ENCODE measurements at places on chromosomes 2 and 18.

GRCh38 chr2:191867507-191867847 is 20.6 kb upstream of the CAVIN2 start:
- DNase-seq, result no peak

GRCh38 chr2:241047253-241048010 is 49.0 kb downstream of the SNED1 start:
- DNase-seq, result no peak

- DNase-seq, result no peak
Observed at GRCh38 chr2:7467782-7468447, 550.7 kb downstream of the RNF144A start.

- DNase-seq, result no peak
Observed at GRCh38 chr2:238894226-238894949, 46.5 kb downstream of the TWIST2 start.

DNA sequence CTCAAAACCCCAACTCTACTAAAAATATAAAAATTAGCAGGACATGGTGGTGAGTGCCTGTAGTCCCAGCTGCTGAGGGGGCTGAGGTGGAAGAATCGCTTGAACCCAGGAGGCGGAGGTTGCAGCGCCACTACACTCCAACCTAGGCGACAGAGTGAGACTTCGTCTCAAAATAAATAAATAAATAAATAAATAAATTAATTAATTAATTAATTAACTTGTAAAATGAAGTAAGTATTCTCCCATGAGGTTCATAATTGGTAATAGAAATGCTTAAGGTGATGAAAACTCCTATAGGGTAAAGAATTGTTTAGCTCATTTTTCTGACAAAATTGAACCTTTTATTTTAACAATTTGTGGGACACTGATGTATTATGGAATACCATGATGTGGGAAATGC is 230.8 kb downstream of the TMEM182 start:
- no peak for DNase-seq

DNA sequence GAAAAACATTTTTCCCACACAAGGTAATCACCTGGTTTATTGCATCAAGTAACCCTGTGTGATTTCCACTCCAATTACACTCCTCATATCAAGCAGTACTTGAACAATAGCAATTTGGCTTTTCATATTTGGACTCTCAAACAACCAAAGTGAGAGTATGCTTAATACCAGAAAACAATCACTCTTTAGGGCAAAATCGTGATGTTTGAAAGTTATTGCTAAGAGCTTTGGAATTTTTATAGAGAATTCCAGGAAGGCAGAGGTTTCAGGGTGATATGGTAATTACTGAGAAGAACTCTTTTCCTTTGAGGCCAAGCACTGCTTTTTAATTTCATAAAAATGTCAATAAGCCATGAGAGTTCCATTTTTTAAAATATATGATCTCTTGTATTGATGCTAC is 779.5 kb upstream of the LRRTM1 start:
- no peak for DNase-seq

DNA sequence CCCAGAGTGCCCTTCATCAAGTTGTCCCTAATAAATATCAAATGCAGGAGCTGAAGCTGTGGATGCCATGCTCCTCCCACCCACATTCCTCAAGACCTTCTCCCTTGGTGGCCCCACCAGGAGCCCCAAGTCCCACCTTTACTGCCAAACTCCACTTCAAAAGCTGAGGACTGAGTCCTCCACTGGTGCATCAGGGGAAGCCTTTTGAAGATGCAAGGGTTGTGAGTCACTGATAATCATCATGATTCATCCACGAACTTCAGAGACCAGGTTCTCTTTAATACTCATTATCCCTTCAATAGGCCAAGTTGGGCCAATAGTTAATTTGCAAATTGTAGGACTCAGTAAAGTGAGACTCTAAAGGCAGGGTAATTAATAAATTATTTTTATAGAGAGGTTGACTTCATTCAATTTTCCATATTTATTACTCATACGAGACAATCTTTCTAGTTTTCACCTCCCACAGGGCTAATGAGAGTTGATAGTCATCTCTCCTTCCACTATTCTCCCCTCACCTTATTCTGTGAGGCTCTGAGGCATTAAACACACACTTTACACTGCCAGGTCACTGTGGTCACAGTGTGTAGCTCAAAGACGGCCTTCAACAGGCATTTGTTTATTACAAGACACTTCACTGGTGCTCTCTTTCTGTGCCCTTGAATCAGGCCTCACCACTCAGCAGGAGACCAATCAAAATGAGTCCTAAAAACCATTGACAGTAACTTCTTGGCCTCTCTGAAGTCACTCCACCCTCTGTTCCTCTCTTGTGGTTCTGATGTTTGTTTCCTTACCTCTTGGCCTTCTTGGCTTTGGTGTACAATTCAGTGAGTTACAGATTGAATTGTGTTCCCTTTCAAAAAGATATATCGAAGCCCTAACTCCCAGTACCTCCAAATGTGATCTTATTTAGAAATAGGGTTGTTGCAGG is 99.9 kb downstream of the TRIB2 start:
- no peak for DNase-seq

- DNase-seq, result no peak
Observed at GRCh38 chr18:3305933-3306332, 44.0 kb downstream of the MYL12B start.

DNA sequence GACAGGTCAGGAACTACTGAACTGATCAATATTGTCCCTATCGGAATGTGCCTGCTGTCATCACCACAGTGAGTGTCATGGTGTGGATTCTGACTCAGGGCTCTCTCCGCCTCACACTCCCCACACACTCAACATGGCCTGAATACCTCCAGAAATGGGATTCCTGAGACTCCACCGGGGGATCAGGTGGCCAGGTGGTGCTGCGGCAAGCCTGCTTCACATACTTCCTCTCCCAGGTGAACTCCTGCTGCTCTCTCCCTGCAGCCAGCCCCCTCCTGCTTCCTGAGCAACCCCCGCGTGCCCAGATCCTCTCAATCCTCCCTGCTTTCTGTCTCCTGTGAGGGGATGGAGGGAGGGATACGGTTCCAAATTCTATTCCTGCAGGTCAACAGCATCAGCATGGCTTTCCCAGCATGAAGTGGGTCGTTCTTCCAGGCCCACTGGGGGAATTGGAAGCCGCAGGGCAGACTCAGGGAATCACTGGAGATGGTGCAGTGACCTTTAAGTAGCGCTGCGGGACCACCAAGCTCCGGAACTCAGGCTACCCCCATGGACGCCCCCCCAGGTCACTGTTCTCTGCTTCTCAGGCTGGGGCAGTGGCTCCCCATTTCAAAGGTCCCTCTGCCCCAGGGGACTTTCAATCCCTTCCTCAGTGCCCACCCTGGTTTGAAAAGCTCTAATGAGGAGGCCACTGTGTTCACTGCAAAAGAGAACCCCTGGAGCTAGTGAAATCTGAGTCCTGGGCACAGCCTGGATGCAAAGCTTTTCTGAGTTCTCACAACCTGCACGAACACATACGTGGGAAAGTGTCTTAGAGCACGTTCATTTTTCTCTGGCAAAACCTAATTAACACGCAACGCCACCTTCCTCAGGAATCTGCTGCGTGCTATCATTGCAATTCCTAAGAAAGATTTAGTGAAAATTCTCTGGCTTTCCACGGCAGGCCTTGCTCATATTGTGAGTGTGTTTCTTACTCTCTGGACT is 168.4 kb downstream of the ZFP36L2 start:
- no peak for DNase-seq

GRCh38 chr2:64804651-64805050 is 150.9 kb upstream of the SERTAD2 start:
- no peak for DNase-seq

GRCh38 chr2:155169317-155169716 is 470.8 kb downstream of the KCNJ3 start:
- DNase-seq, result no peak

DNA sequence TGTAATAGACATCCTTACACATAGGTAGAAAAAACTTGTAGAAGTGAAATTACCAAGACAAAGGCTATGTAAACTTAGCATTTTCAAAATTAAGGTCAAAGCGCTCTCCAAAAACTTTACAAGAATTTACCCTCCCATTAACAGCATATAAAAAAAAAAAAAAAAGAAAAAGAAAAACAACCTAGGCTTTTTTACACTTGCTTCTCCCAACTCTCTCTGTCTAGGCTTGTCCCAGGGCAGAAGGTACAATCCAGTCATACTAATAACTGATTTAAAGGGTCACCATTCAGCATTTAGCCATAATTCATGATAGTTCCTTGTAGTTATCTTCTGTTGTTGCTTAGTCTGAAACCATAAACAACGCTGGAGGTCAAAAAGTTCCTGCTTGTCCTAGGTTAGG is 130.5 kb downstream of the BCL2 start:
- DNase-seq, result no peak
